ENCODE measurements at places on chromosomes 5 and 9.

- no peak for DNase-seq
Observed at GRCh38 chr5:158463188-158463587, 604.2 kb upstream of the CLINT1 start.

GRCh38 chr9:82489201-82489821, 500.7 kb downstream of the SPATA31D1 start:
- DNase-seq = no peak

DNA sequence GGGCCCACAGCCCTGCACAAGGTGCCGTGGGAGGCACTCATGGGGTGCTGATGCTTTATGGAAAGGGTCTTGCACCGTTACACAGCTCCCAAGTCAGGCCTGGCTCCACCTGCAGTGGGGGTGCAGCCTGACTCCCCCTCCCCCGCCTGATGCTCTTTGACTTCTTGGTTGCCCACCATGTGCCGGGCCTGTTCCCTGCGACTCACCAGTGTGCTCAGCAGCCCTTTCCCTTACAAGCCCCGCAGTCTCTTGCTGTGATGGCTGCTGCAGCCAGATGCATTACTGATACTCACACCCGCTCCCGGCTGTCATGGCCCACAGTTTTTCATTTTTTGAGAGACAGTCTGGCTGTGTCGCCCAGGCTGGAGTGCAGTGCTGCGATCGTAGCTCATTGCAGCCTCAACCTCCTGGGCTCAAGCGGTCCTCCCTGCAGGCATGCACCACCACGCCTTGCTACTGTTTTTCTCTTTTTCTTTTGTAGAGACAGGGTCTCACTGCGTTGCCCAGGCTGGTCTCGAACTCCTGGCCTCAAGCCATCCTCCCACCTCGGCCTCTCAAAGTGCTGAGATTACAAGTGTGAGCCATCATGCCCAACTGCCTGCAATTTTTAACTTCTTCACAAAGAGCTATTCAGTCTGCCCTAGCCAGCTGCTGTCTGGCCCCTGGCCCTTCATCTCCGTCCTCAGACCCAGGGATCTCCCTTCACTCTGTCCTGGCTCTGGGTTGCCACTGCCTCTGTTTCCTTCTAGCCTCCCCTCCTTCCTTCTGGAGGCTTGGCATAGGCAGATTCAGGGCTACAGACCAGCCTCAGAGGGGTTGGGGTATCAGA, 109.5 kb downstream of the RXRA start:
- no peak for DNase-seq

GRCh38 chr5:83837265-83837907, 116.7 kb upstream of the HAPLN1 start:
- DNase-seq = no peak

DNA sequence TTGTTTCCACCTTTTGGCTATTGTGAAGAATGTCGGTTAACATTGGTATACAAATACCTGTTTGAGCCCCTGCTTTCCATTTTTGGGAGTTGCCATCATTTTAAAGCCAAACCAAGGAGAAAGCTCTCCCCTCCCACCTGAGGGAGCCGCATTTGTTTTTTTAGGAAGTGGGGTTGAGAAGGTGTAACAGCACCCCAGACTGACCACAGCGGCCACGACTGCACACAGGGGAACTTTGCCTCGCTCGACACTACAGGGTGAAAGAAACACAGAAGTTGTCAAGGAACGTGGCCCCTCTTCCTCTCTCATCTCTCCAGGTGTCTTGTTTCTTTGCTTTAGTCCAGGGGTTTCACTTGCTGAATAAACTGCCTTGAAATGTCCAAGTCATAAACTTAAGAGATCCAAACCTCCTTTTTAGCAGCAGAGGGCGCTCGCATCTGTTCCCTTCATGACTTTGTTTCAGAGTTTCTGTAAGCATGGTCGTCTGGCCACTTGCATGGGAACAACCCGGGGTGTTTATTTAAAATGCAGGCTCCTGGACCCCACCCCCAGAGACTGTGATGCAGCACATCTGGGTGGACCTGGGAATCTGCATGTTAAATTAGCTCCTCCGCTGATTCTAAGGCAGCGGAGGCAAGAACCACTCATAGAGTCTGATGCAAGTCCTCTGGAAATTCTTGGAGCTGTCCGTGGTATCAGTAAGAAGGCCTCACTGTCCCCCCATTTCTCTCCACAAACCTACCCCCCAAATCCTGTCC, 2.1 kb upstream of the TTLL11 start:
- DNase-seq = peak; percentile 35

DNA sequence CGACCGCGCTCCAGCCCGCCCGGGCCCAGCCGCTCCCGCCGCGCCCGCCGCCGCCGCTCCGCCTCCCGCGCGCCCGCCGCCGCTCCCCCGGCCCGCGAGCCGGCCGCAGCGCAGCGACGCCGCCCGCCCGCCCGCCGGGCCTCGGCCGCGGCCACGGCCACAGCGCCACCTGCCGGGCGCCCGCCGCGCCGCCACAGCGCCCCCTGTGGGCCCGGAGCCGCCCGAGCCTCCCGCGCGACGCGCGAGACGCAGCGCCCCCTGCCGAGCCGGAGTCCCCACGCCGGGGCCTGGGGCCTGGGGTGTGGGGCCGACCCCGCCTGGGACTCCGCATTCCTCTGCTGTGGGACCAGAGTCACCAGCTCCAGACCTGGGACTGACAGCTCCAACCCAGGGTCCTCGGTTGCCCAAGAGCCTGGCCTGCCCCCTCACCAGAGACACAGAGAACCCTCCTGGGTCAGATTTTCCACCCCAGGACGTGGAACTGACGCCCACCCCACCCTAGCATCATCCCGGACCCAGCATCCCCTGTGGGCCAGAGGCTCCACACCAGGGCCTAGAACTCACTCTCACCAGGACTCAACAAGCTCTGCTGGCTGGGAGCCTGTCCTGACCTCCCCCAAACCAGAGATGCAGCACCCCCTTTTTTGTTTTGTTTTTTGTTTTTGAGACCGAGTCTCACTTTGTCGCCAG, at the start of gene RAPGEF1:
Gene RAPGEF1 (minus strand): TSS at position 118 of the 690 bp plus-strand sequence. CDS start 246 bp downstream, outside the sequence.
- DNase-seq = peak; percentile 85
